Neural progenitor cell (in vitro differentiated cells): ENCODE measurements at places on chromosomes 7 and 10.

DNA sequence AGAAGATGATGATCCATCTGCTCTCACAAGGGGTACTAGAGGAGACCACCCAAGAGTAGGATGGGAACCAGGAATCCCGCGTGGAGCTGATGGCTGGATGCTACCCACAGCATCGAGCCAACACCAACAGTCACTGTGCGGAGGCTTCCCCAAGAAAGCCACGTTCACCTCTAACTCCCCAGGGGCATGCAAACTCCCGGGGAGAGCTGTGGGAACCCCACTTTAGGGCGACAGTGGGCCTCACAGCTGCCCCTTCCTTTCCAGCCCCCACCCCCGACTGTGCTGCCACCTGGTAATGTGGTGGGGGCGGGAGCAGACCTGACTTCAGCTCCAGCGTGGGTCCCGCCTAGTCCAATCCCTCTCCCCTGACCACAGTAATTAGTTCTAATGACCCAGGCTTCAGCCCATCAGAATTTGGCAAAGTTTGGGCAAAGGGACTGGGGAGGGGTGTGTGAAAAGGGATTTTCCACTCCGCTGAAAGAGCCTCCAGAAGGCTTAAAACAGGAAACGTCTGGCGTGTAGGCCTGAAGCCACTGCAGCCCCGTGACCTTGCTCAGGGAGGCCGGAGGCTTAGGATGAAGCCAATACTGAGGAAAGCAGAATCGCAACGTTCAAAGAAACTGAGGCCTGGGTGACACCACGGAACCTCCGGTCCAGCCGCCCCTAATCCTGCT lies 20.3 kb downstream of the ASB13 start:
- no peak for DNase-seq

GRCh38 chr10:59847888-59848287 lies 58.5 kb downstream of the CCDC6 start:
- DNase-seq, result peak; percentile 23

DNA sequence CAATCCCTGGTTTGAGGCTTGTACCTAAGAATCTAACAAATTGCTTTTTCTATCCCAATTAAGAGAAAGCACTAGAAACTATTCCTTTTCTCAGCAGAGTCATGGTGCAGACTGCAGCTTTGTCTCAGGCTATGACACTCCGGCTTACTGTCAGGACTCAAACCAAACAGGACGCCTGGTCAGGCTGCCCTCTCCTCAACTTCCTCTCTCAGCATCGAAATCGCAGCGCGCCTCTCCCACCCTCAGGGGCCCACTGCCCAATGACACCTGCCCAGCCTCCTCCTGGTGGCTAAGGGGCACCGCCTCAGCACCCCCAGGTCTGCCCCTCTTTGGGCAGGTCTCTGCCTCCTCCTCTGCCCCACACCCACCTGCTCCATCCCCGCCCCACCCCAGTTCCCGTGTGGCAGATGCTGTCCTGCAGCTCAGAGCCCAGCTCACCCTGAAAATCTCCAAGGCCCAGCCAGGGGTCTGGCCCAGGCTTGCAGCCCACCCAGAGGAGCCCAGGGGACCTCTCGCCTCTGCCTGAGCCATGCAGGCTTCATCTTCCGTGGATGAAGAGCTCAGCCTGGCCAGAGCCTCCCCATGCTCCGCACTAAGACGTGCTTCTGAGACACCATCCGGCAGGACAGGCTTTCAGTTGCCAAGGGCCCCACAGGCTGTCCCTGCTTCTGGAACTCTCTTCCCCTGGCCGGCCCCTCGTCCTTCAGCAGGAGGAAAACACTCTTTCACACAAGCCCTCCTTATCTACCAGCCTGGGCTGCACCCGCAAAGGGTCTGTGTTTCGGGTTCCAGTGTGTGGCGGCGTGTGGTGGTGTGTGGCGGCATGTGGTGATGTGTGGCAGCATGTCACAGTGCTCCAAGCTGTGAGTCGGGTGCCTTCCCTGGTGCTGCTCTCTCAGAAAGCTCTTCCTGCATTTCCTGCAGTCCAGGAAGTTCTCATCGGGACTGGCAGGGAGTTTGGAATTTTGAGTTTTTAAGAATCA lies 16.4 kb upstream of the PTPRN2 start:
- no peak for DNase-seq

DNA sequence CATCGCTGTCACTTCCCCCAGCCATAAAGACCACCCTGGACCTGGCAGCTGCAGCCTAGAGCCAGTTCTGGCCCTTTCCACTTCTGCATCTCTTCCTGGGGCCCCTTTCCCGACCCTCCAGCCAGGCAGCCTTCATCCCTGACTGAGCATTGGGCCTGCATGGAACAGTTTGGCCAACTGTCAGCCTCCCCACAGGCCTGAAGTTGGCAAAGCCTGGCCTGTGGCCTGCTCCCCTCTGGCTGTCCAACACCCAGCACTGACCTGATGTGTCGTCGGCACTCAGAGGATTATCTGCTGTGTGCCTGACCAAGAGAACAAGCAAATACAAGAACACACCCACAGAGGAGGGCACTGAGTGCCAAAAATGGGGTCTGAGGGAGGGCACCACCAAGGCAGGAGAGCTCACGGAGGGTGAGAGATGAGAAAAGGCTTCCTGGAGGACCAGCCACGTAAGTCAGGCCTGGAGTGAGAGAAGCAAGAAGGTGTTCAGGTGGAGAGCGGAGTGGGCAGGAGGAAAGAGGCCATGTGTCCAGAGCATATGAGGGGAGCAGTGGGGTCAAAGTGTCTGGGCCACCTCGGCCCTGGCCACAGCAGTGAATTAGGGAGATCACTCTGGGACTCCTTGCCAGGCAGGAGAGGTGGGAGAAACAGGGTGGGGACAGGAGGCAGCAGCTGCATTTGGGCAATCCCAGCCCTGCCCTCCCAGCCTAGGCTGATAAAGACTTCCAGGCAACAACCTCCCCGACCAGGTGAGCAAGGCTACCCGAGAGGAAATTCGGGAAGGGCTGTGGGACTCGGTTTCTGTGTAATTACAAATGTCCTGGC lies 4.5 kb downstream of the GPRIN2 start:
- DNase-seq, result no peak

DNA sequence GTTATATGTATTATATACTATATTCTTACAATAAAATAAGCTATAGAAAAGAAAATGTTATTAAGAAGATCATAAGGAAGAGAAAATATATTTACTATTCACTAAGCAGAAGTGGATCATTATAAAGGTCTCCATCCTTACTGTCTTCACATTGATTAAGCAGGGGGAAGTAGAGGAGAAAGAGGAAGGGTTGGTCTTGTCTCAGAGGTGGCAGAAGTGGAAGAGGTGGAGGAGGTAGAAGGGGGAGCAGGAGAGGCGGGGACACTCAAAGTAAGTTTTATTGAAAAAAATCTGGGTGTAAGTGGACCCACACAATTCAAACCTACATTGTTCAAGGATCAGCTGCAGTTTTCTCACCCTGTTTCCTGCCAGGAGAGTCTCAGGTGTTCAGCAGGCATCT lies 28.9 kb upstream of the ERCC6 start:
- DNase-seq, result no peak

DNA sequence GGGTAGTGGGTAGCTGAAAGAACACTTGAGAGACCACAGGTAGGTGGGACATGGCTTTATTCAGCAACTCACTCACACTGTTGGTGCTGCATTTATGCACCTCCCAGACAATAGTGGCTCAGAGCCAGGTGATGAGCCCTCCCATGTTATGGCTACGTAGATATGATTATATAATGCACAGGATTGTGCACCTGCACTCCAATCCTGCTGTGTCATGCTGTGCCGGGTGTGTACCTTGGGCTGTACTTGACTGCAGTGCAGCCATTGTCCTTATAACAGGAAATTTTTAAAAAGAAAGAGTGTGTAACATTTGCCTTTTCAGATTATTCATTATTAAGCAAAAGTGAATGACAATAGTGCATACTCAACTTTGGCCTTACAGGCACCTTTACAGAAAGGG lies 366.1 kb upstream of the BMPER start:
- DNase-seq, result no peak
